ENCODE measurements at places on chromosomes 3 and 15.

DNA sequence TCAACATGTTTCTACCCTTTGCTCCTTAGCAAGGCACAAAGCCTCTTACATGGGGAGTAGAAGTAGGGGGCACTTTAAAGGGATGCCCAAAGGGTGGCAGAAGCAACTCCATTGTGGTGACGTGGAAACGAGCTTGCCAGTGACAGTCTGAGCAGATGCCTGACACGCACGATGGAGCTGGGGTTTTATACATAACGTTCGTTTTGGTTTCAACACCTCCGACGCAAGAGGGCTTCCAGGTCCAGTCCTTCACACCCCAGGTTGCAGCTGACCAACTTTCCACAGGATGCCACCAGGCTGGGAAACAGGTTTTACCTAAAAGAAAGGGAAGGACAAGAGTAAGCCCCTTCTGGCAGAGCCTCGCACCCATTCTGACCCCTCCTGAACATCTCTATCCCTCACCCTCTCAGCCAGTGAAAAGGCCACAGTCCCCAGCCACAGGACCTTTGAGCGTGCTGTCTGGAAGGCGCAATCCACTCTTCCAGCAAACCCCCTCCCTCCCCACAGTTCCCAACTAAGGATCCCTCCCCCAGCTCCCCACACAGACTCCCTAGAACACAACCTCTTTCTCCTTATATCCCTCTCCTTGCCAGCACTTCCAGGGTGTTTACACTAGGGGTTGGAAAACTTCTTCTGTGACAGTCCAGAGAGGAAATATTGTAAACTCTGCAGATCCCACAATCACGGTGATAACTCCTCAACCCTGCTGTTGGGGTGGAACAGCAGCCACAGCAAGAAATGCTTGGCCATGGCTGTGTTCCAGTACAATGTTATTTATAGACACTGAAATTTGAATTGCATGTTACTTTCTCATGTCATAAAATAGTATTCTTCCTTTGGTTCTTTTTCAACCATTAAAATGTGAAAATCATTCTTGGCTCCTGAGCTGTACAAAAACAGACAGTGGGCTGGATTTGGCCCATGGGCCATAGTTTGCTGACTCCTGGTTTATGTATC is 36.2 kb downstream of the FAM174B start:
- no peak for DNase-seq

- DNase-seq = no peak
Observed at GRCh38 chr3:39096775-39097174, 10.7 kb downstream of the GORASP1 start.

DNA sequence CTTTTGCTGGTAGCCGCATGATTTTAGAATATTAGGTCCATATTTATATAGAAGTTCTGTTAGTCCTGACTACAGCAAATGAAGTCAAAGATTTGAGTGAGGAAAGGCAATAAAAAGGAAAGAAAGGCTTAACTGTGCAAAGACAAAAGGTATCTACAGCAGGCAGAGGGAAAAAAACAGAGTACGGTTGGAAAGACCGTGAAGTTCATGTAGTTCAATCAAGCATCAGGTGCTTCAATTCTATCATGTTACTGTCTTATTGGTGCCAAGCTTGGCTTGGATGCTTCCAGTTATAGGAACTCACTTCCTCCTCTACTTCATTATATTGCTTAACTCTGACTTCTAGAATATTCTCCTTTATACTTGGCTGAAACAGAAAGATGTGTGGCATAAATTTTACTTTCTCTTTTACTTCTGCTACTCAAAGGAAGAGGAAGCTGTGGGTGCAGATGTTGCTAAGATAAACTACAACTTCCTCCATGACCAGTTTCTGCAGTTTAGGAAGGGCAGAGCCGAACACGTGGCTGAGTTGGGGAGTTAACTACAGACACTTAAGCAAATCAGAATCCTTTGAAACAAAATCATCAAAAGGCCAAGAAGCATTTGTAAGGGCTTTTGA is 72.6 kb upstream of the ZBED2 start:
- DNase-seq = peak; percentile 89

- no peak for DNase-seq
Observed at GRCh38 chr3:122151480-122151879, 32.0 kb upstream of the CASR start.

DNA sequence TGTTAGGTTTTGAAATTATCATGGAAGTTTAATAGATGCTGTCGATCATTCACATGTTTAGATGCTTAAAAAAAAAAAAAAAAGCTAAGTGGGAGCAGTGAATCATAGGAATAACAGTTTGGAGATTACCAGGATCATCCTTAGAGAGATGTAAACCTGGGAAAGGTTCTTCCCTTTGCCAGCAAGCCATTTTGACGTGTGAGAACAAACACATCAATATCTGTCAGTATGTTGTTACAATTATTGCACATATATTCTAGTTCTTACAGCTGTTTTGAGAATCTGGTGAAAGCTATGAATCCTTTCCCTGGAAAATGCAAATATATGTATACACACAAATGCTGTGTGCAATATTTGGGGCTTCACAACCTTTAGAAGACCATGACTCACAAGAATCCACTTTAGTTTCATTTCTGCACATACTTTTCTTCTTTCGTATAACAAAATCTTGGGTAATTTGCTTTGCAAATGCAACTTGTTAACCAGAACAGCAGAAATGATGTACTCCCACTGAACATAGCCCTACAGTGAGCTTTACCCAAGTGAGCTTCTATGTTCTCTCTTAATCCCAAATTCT is 12.0 kb downstream of the NFKBIZ start:
- no peak for DNase-seq

DNA sequence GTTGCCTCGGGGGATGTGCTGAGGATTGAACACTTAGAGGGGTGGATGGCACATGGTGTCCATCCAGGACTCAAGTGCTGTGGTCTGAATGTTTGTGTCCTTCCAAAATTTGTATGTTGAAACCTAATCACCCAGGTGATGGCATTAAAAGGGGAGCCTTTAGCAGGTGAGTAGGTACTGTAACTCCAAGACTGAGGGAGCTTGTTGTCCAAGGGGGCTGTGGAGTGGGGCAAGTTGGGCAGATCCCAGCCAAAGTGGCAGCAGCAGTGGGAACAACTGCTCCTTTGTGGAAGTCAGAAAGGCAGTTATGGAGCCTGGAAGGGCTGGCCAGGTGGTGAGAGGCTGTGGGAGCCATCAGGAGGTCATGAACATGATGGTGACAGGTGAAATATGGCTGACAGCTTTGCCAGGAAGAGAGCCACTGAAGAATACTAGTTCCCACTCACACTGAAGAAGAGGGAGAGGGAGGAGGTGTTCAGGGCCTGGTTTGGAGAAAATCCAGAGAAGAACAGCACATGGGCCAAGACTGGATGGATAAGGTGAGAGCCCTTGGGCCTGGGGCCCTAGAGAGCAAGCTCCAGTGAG is 385.6 kb downstream of the CACNA2D3 start:
- DNase-seq = no peak

- DNase-seq = no peak
Observed at GRCh38 chr3:127820221-127820825, 2.0 kb downstream of the MGLL start.

GRCh38 chr3:2158828-2159227 is 60.2 kb downstream of the CNTN4 start:
- DNase-seq = no peak

- DNase-seq = no peak
Observed at GRCh38 chr3:17290894-17291293, 406.1 kb downstream of the PLCL2 start.

DNA sequence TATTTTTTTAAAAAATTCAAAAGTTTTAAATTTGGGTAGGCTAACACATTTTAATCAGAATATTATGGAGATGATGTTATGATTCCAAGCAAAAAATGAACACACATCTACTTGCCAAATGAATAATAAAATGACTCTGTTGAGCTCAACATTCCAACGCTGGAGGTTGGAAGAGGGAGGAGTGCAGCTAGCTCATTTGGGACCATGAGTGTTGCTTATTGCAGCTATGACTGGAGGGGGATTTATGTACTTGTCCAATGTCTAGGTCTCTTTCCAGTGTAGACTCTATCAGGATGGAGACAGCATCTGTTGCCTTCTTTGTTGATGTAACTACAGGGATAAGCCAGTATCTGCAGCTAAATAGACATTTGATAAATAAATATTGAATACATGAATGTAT is 310.6 kb downstream of the CACNA2D3 start:
- DNase-seq = no peak

GRCh38 chr15:90266061-90266431 is 574 bp downstream of the NGRN start:
- DNase-seq = peak; percentile 46

- no peak for DNase-seq
Observed at GRCh38 chr15:61034678-61035291, 194.3 kb downstream of the RORA start.

DNA sequence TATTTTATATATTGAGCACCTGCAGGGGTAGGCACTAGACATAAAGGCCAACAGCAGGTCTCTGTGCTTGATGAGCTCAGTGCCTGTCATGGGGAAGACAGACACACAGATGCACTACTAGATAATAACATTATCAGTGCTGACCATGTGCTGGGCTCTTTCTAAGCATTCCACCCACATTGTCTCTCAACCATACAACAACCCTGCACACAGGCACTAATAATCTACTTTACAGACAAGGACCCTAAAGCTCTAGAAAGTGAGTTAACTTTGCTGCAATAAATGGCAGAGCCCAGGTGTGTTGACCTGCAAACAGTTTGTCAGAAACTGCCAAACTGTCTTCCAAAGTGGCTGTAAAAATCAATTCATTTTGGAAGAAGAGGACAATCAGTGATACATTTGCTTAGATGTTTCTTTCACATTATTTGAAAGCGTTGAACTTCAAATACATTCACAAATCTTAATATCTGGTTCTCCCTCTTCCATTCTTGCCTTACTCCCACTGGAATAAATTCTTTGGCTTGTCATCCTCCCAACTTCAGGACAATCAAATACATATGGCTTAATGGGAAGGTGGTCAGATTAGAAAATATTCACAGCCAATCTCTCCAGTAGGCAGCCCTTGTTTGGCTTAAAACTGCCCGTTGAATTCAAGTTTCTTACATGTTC is 11.0 kb upstream of the PP2D1 start:
- DNase-seq = no peak

- DNase-seq = no peak
Observed at GRCh38 chr3:120908795-120909601, 993 bp downstream of the STXBP5L start.

DNA sequence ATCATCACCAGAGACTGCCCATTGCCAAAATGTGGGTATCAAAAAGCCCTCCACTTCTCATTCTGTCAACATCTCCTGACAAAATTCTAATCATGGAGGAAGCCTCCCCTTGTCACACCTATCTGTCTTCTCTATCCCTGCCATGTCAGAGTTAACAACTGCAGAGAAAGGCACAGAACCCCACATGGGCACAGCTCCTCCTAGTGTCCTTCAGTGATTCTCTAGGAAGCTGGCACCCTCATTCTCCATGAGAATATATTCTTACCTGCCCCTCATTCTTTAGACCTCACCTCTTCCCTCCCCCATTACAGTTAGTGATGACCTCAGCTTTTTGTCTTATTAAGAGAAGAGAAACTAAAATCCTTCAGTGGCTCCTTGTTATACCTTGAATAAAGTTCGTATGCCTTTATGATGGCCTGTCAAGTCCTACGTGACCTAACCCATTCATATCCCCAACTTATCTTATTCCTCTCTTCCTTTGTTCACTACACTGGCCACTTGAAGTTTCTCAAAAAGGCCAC is 44.6 kb downstream of the NME9 start:
- no peak for DNase-seq

- DNase-seq = no peak
Observed at GRCh38 chr15:90203922-90204321, 2.8 kb downstream of the SEMA4B start.

GRCh38 chr3:186746008-186746407 is 28.8 kb downstream of the KNG1 start:
- peak; percentile 3 for DNase-seq

- no peak for DNase-seq
Observed at GRCh38 chr3:71441217-71441924, 142.2 kb downstream of the FOXP1 start.

DNA sequence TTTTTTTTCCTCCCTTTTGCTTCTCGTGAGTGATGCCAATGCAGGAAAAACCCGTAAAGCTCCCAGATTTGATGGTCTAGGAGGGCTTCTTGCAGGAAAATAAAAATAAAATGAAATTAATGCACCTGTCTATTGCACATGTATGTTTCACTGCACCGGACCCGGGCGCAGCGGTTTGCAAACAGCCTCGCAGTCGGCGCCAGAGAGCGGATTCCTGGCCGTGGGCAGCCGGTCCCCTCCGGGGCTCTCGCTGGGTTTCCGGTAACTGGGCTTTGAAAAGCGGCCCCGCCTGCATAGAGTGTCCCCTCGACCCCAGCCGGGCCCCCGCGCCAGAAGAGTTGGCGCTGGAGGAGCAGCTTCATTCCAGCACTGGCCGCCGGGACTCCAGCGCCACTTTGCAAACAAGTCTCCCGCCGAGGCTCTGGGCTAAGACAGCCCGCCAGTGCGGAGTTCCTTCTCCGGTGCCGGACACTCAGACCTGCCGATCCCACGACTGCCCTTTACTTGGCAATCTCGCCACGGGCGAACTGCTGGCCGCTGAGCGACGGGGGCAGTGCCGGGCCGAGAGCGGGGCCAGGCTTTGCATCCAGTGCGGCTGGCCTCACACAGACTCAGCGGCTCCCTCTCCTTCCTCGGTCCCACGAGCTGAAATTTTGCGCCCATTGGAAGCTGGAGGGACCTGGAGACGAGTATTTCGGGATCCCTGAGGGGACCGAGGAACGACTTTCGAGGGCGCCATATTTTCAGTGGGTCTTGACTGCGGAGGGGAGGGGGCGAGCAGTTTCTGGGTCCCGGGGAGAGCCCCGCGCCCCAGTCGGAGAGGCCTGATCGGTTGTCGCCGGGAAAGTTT is 225.9 kb upstream of the C2CD4B start:
- DNase-seq = no peak

Measured in CD4-positive, alpha-beta T cell treated with Interleukin-4 for 4 hours (primary cell).